ENCODE measurements at places on chromosomes 4 and X.

DNA sequence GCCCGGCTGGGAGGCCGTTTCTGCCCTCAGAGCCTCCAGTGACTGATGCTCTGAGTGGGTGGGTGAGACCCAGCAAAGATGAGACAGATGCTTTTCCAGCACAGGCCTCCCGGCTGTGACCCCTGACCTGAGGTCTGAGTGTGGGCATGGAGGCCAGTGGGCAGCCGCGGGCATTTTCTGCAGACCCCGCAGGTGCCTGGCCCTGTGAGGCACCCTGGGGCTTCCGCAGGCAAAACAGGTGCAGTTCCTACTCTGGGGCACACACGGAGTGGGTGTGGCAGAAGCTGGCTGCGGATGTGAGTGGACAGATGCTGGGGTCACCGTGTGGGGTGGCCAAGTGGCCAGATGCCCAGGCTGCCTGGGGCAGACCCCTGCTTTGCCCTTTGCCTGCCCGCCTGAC is 14.8 kb downstream of the HTRA3 start:
- DNase-seq = peak; percentile 58

- no peak for DNase-seq
These were observed 40.6 kb upstream of the NAP1L5 start for GRCh38 chr4:88738180-88738579.

DNA sequence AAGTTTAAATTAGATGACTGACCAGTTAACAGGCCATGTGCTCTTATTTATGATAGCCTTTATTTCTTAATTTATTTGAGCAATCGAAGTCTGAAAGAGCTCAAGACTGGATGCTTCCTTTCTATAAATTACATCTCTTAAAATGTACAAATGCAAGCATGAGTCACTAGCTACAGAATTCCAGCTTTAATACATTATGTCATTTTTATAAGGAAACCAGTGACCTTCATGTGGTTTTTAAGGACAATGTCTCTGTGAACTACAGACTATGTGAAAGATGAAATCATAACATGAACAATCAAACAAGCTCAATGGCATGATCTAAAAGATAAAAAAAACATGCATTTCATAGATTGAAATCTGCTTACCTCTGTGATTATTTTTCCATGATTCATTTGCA is 15.4 kb downstream of the HTR2C start:
- no peak for DNase-seq

DNA sequence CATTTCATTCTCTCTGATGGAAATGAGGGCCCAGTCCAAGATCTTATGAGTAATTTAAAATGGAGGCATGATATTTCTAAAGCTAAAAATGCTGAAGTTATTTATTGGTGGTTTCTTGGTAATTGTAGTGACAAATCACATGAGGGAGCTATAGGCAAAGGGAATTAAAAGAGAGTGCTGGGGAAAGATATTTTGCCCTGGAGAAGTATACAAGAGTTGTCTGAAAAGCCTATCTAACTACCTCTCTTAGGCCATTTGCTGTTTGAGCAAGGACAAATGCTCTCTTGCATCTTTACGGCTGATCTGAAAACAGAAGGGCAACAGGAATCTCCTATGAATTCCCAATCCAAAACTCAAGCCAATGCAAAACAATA is 89.4 kb downstream of the FMR1NB start:
- DNase-seq = no peak

DNA sequence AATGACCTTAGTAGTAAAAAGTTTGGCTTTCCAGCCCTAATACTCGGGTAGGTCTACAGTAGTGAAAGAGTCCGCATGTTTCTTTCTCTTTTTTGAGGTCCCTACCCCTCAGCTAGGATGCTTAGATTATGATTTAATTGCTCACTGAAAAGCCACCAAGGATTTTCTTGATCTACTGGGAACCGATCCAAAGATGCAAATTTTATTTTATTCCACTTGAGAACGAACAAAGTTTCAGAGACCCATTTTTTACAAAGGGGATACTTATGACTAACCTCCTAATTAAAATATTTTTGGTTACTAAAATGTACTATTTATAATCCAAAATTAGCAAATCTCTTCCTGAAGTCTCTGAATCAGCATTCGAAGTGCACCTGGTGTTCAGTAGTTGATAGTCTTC is 14.3 kb upstream of the PDHA2 start:
- DNase-seq = no peak

GRCh38 chr4:138275963-138276621 is 33.9 kb upstream of the SLC7A11 start:
- no peak for DNase-seq

DNA sequence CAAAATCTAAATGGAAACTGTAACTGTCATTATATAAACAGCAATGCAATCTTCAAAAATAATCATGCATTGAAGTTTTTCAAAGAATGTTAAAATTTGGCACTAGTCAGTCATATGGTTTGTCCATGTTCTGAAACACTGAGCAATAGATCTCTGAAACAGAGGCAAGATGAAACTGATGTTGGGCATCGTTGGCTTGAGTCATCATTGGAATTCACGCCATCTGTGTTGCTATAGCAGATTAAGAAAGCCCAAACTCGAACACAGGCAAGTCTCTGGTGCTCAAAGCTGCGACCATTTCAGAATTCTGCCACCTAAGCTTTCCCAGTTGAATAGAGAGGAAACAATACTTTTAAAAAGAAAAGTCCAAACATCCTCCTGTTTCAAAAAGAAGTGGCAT is 114.1 kb upstream of the PPARGC1A start:
- no peak for DNase-seq

DNA sequence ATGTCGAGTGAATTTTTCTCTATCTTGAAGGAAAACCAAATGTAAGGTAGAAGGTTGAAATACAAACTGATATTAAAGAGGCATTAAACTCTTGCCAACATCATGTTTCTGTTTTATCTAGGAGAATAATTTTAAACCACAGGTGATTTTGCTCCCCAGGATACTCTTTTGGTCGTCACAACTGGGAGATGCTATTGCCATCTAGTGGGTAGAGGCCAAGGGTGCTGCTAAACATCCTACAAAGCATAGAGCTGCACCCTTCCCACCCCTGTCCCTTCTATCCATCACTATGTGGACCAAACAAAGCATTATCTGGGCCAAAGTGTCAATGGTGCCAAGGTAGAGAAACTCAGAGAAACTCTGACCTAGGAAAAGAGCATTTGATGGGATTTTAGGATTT is 154.6 kb upstream of the MAGEB2 start:
- DNase-seq = no peak

DNA sequence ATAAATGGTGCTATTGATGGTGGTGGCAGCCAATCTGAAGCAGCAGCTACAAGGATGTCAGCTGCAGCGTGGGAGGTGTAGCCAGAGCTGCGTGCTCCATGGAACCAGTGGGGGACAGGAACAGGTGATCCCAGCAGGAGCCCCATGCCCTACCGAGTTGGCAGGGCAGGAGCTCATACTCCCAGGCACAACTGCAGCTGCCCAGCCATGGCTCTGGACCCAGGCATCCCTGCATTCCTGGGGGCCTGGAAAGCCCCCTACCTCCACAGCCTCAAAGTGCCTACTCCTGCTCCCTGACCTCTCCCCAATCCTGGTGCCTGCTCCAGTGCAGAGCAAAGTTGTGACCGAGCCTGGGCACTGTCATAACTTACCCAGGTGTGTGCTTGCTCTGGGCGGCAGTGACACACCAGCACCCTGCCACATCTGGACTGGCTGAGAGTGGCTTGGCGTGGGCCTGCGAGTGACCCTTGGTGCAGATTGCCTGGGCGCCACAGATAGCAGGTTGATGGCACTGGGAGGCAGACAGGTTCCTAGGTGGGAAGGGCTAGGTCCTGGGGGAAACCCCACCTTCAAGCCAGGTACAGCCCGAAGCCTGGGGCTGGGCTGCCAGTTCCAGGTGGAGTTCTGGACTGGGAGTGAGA is 101.1 kb downstream of the DCAF12L2 start:
- DNase-seq = no peak

DNA sequence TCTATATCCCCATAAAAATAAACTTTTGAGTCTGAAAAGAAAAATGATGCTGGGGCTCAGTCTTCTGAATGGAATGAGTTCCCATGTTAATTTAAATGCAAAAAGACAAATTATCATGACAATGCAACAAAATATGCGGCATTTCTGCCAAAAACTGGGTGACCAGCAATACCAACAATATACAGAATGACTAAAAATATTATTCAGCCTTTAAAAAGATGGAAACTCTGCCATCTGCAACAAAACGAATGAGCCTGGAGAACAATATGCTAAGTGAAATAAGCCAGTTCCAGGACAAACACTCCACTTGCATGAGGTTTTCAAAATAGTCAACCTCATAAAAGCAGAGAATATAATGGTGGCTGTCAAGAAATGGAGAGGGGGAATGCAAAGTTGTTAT is 558.5 kb downstream of the IL15 start:
- DNase-seq = no peak

GRCh38 chr4:125538670-125539069 is 223.9 kb downstream of the FAT4 start:
- no peak for DNase-seq

- no peak for DNase-seq
These were observed 34.5 kb downstream of the PHKA2 start for GRCh38 chrX:18949291-18949943.

GRCh38 chr4:1500966-1501753 is 94.9 kb upstream of the NKX1-1 start:
- no peak for DNase-seq

DNA sequence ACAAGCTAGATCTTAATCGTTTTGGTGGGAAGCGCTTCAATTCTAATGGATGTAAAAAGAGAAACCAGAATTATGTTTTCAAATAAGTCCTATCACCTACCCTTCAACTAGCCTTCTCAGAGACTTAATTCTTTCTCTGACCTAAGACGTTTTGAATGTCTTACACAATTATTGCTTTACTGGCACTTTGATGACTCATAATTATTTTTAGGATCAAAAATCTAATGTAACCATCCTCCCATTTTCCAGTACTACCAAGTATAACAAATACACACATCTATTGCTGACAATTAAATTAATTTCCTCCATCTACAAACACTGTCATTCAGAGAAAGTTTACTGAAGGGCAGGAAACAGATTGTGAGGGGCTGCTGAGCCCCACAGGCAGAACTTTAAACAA is 108.6 kb downstream of the PPP3CA start:
- DNase-seq = no peak

DNA sequence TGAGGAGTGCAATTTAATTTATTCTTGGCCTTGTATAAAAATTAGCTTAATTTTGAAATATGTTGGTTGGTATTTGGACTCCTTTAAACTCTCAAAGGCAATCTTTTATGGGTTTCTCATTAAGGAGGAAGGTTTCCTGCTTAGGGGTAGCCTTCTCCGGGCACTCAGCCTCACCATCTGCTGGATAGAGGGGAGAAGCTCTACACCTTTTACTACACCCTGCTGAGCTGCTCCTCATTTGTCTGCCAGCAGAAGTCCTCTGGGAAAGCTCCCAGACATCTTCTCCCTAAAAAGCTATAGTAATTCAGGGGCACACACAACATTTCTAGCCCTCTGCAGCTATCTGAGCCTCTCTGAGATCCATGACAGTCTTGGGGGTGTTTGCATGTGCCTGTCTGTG is 179.1 kb downstream of the SOWAHB start:
- no peak for DNase-seq

All from heart left ventricle (tissue), 16 donors.